Cortex of kidney (tissue), 1 donor: ENCODE measurements at places on chromosomes 2 and 18.

DNA sequence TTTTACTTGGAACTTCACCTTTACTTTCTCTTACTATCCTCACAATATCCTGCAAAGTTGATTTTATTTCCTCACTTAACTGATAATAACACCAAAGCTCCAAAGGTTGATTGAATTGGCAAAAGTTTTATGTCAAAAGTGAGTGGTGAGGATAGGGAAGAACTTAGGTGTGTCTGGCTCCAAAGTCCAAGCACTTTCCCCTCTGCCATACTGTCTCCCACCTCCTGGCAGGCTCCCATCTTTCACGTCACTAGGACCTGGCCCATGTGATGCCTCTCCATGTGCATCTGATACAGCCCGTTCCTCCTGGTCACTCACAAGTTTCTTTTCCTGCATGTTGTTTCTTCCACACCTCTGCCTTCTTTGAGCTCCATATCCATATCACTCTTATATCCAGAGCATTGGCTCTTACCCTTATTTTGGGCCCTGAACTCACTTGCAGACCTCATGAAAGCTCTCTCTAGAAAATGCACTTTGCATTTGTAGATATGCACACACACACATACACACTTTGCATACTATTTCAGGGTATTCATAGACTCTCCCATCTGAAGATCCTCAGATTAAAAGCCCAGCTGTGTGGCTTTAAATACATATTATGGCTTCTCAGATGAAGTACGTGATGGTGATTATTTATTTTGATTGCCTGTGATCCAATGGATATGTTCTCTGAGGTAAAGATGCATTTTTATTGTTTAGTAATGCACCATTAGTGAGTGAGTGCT is 12.3 kb downstream of the MEP1B start:
- DNase-seq = no peak

DNA sequence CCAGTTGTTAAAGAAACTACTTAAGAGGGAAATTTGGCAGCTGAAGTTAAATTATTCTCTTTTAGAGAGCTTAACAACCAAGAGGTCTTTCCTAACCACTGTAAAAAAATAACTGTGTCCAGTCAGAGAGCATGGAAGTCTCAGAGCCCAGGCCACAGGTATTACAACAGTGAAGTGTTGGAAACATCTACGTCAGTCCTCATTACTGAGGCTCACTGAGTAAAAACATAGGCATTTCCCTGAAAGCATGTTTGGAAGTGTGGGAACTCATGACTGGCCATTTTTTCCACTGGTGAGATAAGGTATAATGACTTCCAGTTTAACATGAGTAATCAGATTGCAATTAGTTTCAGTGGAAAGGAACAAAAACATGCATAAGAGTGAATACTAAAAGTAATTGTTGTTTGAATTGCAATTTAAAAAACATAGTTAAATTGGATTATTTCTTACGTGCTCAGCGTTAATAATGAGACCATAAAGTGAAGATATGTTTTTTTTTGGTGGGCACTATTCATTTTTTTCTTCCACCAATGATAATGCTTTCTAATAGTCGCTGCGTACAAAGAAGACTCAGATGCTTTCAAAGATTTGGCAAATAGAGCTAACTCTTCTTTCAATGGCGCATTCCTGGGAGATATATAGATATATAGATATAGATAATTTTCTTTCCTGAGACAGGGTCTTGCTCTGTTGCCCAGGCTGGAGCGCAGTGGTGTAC is 60.8 kb downstream of the EFEMP1 start:
- no peak for DNase-seq

DNA sequence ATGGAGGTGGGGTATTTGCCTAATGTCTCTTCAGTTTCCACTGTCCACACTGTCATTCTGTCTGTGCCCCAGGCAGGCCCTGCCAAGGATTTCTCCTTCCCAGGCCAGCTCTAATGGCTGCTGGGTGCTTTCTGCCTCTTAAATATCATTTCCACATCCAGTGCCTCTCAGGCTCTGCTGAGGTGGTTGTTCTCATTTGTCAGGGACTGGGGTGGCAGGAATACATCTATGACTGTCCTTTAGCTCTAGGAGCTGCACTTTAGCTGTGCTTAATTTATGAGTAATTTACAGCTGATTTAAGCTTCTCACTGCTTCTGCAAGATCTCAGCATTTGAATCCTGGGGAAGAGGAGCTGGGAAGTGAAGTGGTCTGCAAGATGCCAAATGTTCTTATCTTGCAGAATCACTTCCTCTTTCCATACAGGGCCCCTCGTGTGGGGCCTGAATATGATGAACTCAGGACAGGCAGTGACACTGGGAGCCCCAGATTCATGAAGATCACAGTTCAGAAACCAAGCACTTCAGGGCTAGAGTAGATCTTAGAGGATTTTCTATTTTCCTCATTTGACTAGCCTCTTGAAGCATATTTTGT is 150.2 kb downstream of the FSHR start:
- no peak for DNase-seq

GRCh38 chr2:228675091-228675490 is 493.6 kb upstream of the SPHKAP start:
- DNase-seq = no peak

DNA sequence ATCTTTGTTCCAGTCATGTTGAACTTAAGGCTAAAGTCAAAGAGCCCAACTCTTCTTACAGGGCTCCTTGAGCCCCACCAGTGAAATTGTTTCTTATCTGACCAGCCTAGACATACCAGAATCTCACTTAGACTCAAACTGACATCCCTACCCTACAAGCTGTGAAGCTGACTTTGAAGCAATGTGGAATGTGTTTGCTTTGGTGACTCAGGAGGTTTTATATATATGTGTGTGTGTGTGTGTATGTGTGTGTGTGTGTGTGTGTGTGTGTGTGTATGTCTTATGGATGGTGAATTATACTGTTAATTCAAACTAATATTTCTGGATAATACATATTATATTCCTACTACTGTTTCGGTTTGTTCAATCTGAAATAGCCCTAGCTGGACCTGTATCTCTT is 67.3 kb downstream of the CAMKMT start:
- no peak for DNase-seq

- no peak for DNase-seq
Observed at GRCh38 chr2:101788995-101789970, 91.8 kb downstream of the MAP4K4 start.
